ENCODE measurements at places on chromosomes 6 and 20.
A peak's percentile ranks its signal among the peaks of the same experiment; 100 is the strongest.

DNA sequence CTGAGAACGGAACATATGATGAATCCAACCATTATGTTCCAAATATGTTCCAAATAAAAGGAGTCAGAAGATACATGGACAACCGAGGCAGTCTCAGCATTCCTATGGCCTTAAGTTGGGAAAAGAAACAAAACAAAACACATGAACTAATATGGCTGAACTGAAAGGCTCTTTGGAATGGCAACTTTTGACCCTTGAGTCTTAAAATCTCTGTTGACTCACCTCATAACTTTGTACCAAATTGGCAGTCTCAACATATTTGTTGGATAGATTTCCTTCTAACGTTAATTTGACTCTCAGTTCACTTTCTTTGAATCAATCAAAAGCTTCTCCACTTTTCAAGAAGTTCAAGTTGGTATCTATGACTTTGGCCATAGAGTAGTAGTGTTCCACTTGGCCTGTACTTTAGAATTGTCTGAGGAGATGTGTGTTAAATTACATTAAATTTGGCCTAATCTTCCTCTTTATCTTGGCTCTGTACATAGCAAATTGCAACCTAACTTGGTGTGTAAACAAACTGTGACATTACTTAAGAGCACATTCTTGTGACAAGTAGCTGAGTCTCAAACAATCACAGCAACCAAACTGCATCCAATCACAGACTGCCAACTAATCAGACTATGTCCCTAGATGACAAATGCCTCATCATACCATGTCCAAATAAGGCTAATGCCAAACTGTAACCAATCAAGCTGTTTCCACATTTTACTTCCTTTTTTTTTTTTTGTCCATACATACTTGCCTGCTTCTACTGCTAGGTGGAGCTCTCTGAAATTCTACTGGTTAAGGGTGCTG lies 208.8 kb downstream of the BMP2 start:
- DNase-seq = no peak

DNA sequence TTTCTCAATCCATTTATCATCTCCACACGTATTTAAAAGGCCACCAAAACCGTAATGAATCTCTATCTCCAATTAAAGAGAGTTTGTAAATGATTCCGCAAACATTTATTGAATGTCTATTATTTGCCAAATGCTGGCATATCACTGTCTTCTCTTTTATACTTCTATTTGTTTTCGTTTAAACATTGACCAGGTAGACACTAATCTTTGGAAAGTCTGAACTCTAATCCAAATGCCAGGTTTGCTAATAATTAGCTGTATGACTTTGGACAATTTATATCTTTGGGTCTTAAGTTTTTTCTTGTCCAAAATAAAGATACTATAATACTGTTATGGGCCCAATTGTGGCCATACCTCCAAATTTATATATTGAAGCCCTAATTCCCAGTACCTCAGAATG lies 299.2 kb upstream of the TBX18 start:
- no peak for DNase-seq

DNA sequence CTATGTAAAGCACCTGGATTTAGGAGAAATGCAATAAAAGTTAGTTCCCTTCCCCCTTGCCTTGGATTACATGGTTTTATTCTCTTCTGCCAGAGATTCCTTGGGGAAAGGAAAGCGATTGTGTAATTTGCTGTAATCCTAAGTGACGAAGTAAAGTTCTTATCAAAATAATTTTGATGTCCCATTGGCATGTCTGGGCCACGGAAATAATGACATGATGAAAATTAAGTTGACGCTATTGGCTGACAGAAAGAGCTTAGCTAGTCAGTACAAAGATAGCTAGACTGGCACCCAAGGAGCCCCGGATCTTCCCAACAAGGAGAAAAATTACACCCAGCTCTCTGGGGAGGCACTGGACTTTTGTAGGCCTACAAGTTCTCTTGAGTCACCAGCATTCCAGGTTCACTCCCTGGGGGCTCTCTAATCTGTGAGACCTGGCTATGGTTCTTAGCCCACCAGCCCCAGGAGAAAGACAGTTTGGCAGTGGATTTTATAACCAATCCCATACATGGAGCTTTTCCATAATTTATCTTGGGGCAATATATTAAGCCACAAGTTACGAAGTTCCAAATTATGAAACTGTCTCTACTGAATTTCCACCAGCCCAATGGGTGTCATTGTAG lies 59.9 kb downstream of the FOXA2 start:
- DNase-seq = no peak

- no peak for DNase-seq
These were observed 50.7 kb downstream of the CLIC5 start for GRCh38 chr6:45965007-45965406.

GRCh38 chr6:142296975-142297604 lies 4.7 kb upstream of the ADGRG6 start:
- no peak for DNase-seq

- no peak for DNase-seq
These were observed 744 bp downstream of the STAU1 start for GRCh38 chr20:49187330-49187850.

DNA sequence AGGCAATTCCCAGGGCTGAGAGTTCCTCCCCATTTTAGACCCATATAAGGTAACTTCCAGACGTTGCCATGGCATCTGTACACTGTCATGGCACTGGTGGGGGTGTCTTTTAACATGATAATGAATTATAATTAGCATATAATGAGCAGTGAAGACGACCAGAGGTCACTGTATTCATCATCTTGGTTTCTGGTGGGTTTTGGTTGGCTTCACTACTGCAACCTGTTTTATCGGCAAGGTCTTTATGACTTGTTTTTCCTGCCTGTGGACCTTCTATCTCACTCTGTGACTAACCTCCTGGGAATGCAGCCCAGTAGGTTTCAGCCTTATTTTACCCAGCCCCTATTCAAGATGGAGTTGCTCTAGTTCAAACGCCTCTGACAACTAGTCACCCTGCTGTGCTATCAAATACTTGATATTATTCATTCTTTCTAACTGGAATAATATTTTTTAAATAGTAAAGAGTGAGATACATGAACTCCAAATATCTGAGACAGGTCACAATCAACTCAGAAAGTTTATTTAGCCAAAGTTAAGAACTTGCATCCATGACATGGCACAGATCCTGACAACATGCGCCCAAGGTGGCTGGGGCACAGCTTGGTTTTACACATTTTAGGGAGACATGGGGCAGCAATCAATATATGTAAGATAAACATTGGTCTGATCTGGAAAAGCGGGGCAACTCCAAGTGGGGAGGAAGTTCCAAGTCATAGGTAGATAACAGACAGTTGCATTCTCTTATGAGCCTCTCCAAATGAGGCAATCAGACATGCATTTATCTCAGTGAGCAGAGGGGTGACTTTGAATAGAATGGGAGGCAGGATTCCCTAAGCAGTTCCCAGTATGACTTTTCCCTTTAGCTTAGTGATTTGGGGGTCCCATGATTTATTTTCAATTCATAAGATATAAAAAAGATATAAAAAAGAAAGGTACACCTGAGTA lies 1.2 kb upstream of the UFL1 start:
- no peak for DNase-seq

DNA sequence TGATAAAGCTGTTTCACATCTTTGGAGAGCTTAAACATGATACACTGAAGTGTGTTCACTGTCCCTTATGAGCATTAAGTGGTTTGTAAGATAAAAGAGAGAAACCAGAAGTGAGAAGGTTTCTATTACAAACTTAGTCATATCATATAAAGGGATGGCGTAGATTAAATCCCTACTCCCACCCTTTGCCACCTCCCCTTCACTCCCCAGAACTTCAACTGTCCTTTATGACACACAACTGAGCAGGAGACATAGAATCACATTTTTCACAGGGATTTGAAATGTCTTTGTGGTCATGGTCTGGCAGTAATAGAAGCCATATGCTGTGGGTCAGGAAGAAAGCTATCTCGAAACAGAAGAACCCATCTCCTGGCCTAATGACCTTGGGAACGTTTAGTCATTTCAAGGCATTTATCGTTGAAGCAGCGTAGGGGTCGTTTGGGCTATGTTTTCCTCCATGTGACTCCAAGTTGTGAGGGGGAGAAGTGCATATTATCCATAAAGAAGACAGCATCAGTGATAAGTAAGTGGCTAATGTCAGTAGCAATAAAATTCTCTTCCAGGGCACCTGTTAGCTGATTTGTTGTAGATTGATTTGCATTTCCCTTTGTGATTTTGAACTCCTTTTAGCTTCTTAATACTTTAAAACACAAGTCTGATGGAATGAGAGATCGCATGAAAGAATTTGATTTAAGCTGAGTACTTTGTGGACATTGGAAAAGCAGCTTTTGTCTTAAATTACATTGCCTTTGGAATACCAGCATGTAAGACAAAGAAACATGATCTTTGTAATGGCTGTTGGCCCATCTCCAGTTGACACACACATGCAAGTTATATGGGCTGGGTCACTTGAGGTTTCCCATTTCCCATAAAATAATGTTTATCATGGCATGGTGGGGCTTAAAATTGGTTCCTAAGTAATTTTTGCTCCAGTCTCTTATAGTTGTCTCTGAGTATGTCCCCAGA lies 501.5 kb upstream of the FLRT3 start:
- DNase-seq = no peak

GRCh38 chr6:15036690-15037245 lies 209.1 kb upstream of the JARID2 start:
- no peak for DNase-seq

DNA sequence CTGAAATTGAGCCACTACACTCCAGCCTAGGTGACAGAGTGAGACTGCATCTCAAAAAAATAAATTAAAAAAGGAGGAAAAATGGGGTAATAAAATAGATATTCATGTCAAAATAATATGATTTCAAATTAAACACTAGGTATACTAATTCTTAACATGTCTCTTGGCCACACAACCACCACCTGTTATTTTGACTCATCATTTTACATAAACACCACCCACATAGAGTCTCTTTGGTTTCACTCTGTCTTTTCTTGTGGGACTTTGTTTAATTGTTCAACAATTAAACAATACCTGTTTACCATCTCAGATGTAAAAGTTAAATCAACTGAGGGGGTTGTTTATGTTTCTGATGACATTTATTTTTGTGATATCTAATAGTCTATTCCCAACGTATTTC lies 476.8 kb upstream of the ADGRB3 start:
- DNase-seq = no peak

GRCh38 chr6:34546551-34547321 lies 9.4 kb downstream of the SPDEF start:
- peak; percentile 58 for DNase-seq
